ENCODE measurements at places on chromosomes 16 and 17.

DNA sequence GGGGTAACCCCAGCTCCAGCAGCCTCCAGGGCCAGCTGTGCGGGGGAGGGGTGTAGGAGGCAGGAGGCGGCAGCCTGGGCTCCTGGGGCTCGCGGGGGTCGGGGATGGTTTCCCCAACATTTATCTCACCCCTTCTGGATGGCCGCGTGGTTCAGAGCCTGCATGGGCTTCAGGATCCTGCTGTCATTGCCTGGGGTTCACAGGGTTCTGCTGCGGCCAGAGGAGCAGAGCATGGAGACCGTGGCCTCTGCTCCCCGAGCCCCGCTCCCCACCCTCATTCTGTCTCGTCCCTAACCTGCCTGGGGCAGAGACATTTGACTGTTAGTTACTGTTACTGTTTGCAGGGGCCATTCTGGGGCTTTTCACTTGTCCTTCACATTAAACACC, 4.9 kb downstream of the MYADML2 start:
- no peak for DNase-seq

DNA sequence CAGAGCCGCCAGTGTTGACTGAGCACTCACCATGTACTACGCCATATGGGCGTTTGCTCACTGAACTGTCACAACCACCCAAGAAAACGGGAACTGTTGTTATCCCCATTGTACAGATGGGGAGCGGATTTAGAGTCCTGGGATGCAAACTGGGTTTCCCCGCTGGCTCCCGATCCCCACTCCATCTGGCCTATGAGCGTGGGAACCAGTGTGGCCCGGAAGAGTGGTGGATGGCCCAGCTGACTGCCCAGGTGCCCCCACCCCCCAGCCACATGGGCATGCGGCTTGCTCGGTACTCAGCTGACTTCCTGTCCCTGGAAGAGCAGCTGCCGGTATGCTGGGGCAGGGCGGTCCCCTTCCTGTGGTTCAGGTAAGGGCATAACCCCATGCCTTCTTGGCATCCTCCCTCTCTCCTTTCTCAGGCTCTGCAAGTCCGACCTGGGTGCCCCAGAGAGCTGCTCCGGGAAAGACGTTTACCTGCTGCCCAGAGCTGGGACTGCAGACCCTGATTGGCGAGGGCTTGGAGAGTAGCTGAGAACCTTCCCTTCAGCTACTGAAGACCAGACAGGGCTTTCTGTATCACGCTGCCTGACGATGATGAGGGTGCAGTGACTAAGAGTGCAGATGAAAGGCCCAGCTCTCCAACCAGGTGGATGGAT, 16.2 kb downstream of the SOCS3 start:
- DNase-seq, result peak; percentile 85

DNA sequence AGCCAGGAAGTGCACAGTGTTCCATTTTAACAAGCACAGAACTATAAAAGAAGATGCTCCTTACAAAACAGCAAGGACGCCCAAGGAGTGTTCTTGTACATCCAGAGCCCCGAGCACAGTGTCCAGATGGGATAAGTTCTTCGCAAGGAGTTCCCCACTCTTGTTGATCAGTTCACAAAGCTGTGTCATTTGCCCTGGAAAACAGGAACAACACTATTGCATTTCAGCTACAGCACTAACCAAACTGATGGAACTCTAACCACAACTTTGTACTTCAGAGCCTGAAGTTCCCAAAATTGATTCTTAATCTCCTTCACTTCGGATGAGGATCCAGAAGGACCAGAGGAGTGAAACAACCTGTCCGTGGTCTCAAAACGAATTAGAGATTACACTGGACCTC, 5.1 kb downstream of the COPS3 start:
- DNase-seq, result peak; percentile 63

DNA sequence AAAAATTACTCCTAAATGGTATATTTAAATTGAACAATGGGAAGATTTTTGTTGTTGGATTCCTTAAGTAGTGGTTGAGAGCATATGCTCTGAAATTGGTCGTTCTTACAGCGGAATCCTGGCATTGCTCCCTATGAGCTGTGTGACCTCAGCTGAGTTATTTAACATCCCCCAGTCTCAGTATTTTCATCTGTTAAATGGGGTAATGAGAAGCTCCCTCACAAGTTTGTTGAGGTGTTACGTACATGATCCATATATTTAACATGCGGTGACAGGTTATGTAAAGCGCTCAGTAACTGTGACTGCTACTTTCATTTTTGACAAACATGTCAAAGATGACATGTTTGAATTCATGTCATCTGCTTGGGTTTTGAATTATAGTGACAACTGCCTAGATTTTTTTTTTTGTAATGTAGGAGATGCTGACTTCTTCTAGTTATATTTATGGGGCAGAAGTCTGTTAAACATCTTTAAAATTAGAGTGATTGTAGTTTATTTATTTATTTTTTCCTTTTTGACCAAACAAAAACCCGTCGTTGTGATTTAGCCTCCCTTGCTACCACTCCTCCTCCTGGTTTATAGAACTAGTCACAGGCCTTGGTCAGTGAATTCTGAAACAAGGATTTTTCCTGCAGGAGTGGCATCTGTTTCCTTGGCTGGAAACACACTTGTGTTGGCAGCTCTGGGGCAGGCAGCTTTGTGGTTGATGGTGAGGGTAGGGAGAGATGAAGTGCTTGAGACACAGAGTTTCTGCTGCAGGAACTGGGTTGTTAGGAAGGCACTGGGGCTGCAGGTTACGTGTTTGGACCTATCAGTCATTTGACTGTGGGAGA, 268.8 kb downstream of the SNX29 start:
- DNase-seq, result no peak

GRCh38 chr17:45265821-45266220, 3.9 kb upstream of the SPATA32 start:
- DNase-seq, result peak; percentile 87
